ENCODE measurements at places on chromosomes 16 and 17. TPM values are rescaled to one million over a fixed set of nuclear protein-coding genes. Genes with fewer than 3 reads are reported as not detected.

Gene CRISPLD2
- 83.0 TPM for total RNA-seq

Gene SLC13A2
- total RNA-seq: not detected

Gene HBZ
- not detected for total RNA-seq

GRCh38 chr16:29124828-29125227 is 140.0 kb downstream of the LAT start:
- no peak for DNase-seq

DNA sequence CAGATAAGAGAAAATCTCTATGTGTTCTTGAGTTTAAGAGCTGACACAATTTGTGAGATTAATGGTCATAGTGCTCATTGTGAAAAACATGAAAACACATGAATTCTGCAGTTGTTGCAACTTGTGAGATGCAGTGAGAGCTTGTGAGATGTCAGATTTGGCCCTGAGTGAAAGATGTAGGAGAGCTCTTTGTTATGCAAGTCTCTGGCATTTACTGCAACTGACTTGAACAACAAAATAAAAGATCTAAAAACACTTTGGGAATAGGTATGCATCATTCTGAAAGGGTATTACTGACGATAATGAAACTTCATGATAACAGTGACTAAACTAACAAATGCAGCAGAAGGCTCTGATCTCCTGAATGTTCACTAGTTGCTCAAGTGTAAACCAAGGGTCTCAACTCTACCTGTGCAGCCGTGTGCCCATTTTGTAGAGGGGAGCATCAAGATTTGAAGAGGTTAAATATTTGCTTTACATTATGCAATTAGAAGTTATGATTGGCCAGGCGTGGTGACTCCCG is 50.8 kb upstream of the SMIM36 start:
- DNase-seq: no peak

Measured in mesothelial cell of epicardium (in vitro differentiated cells).